ENCODE measurements at places on chromosomes 1 and 21. TPM values are rescaled to one million over a fixed set of nuclear protein-coding genes. Genes with fewer than 3 reads are reported as not detected.

The GART gene
- total RNA-seq = 63.0 TPM

The LCK gene
- not detected for total RNA-seq

The ARTN gene
- total RNA-seq = 0.25 TPM

The IL20 gene
- total RNA-seq = not detected

The DCAF6 gene
- total RNA-seq = 466 TPM

The CRB1 gene
- 1.5 TPM for total RNA-seq

The KIF14 gene
- 0.19 TPM for total RNA-seq

The HSPB7 gene
- 1,466 TPM for total RNA-seq

The ITLN2 gene
- total RNA-seq = not detected

The DCDC2B gene
- not detected for total RNA-seq

The HTR6 gene
- total RNA-seq = not detected

The NTRK1 gene
- not detected for total RNA-seq

The TTC22 gene
- total RNA-seq = 0.13 TPM

The RXRG gene
- total RNA-seq = 4.7 TPM

The ALPL gene
- total RNA-seq = 2.8 TPM

The SLC37A1 gene
- 15.6 TPM for total RNA-seq

The KCNJ9 gene
- not detected for total RNA-seq

The TGFB2 gene
- 0.92 TPM for total RNA-seq

The OR2T35 gene
- not detected for total RNA-seq

The IL12RB2 gene
- total RNA-seq = 9.6 TPM

The KRTAP19-3 gene
- total RNA-seq = 1.0 TPM

The ADORA3 gene
- 1.4 TPM for total RNA-seq

The TDRD10 gene
- total RNA-seq = 0.61 TPM

The VASH2 gene
- total RNA-seq = not detected

The C2CD4D gene
- total RNA-seq = not detected

The TFAP2E gene
- total RNA-seq = not detected

The PDZK1 gene
- 0.44 TPM for total RNA-seq

The RORC gene
- 251 TPM for total RNA-seq

The FALEC gene
- not detected for total RNA-seq

The HTR1D gene
- not detected for total RNA-seq

The OXCT2 gene
- not detected for total RNA-seq

The ECM1 gene
- total RNA-seq = 7.3 TPM

The LENEP gene
- total RNA-seq = not detected

The ARHGAP29 gene
- 10.0 TPM for total RNA-seq

The ODF2L gene
- total RNA-seq = 1.7 TPM

The KCNQ4 gene
- 3.3 TPM for total RNA-seq

The DNAI4 gene
- total RNA-seq = 0.41 TPM

The SLC9C2 gene
- total RNA-seq = not detected

The C1orf210 gene
- total RNA-seq = not detected

The TCHH gene
- total RNA-seq = not detected

The IFI16 gene
- 18.5 TPM for total RNA-seq

The ASCL5 gene
- total RNA-seq = not detected

The ASPM gene
- 0.52 TPM for total RNA-seq
